ENCODE measurements at places on chromosomes 12 and 14.

DNA sequence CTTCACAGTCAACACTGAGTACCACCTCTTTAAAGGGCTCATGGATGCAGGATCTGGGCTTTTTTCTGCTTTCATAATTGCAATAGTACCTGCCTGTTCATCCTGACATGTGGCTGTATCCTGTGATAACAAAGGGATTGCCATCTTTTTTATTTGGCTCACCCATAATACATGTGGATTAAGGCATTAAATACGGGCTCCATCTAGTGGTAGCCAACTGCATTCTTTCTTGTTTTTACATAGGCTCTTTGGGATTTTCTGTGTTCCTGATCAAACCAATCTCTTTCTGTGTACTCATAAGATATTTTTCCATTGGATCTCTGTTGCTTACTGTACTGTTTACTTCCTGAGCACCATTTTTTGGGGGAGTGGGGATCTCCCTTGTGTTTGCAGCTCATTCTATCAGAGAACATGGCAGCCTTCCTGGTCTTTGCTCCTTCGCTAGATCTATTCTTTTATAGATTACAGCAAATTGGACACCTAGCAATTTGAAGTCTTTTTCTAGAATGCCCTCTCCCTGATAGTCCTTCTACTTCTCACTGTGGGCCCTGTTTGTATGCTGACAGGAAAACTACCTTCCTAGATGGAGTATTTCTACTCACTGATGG lies 723.4 kb upstream of the MDGA2 start:
- no peak for DNase-seq

- peak; percentile 13 for DNase-seq
Observed at GRCh38 chr14:60092526-60092920, 800 bp downstream of the PCNX4 start.

- no peak for DNase-seq
Observed at GRCh38 chr14:57266065-57266464, 2.6 kb downstream of the EXOC5 start.

DNA sequence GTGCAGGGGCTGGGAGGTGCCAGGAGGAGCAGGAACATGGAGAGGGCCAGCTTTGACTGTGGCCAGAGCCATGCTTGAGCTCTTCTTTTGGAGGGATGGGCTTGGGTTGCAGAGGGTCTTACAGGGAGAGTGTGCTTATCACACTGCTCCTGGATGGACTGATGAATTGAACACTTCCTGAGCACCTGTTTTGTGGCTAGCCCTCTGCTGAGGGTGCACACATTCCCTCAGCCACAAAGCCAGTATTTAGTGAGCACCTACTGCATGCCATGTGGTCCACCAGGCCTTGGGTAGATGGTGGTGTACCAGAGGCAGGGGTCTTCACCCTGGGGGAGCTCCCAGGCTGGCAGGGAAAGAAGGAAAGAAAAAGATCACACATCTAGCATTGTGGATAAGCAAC lies 118.9 kb downstream of the SLC25A47 start:
- DNase-seq: no peak

GRCh38 chr14:96092936-96093335 lies 53.8 kb downstream of the C14orf132 start:
- DNase-seq: no peak

DNA sequence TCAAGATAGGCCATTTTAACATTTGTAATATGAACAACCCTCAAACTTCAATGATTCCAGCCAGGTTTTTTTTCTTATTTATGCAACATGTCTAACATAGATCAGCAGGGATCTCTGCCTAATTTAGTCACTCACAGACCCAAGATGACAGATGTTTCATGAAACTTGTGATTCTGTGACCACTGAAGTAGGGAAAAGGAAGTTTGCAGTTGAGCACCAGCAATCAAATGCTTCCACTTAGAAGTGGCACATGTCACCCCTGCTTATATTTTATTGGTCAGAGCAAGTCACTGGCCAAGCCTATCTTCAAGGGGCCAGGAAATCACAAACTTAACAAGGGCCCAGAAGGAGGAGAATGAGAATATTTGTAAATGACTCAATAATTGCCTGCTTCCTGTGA lies 150.6 kb downstream of the BCAT1 start:
- no peak for DNase-seq

- no peak for DNase-seq
Observed at GRCh38 chr12:80241576-80242273, 142.4 kb downstream of the OTOGL start.

DNA sequence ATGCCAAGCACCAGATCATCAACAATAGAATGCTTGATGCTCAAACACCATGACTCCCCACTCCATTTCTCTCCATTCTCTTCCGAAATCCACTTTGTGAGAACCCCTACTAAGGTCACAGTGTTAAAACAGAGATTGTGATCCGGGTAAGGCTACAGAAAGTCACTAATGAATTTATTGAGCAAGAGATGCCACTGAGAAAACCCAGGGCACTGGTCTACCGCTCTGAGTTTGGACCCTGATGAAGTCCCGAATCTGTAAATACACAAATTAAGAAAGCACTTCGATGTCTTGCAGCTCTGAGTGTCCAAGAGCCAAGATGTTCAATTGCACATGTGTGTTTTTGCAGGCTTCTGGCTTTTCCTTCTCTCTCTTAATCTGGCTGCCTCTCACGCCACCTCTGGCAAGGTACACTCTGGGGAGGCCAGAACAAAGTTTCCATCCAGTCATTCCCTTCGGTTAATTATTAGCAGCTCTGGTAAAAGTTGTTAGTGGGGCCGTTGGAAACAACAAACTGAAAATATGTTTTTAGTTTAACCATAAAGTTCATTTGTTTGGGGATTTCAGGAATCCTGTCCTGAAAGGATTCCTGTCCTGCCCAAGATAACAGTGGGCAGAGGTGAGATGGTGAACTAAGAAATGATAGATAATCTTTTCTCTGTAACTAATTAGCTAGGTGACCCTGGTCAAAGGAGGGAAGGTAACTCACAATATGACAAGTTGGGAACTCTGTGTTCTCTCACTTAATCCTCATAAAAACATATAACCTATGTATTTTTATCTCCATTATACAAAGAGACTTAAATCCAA lies 75.4 kb downstream of the BTG1 start:
- no peak for DNase-seq

- DNase-seq: no peak
Observed at GRCh38 chr12:91636721-91637120, 454.1 kb upstream of the DCN start.

- no peak for DNase-seq
Observed at GRCh38 chr12:48764521-48764920, 24.4 kb downstream of the ADCY6 start.

DNA sequence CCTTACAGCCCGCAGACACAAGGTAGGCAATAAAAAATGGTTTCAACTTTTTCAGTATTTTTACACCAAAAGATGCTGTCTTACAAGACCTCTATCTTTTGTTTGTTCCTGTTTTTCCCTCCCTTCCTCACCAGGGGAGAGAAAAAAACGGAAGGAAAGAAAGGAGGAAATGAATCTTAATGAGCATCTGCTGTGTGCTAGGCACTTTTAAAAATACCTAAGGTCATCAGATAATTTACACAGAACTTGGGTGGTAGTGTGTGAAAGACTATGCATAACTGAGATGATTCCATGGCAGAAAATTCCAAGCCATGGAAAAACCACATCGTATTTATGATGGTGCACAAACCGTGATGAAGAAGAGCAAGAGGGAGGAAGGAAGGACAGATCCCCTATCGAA lies 121.2 kb downstream of the DIP2B start:
- no peak for DNase-seq

DNA sequence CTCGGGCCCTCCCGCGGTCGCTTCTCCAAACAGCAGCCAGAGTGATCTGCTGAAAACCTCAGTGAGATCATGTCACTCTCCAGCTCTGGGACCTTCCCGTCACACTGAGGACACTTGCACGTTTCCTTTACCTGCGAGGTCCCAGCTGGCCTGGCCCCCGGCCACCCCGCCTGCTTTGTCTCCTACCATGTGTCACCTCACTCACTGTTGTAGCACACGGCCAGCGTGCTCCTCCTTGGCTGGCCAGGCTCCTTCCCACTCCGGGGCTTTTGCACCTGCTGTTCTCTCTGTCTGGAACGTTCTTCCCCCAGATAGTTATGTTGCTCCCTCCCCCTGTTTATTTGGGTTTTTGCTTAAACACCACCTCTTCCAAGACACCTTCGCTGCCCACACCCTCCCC lies 199.0 kb downstream of the TSPAN9 start:
- no peak for DNase-seq

DNA sequence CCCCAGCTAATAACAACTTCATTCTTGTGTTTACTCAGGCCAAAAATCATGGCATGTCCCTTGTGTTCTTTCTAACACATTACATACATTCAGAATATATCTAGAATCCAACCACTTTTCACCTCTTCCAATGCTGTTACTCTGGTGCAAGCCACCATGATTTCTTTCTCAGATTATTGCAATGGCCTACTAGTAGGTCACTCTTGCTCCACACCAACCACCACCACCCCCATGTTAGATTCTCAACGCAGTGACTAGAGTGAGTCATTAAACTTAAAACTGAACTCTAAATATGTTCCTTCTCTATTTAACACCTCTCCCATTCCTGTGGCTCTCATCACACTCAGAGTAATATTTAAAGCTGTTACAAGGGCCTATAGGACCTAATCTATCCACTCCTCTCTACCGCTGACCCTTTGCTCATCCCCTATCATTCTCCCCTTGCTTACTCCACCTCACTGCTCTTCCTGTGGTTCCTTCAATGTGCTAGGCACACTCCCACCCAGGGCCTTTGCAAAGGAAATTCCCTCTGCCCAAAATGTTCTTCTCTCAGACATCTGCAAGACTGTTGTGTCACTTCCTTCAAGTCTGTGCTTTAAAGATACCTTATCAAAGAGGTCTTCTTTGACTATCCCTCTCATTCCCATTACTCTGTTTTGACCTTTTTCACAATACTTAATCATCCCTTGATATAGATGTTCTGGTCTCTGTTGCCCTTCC lies 6.6 kb downstream of the RTN1 start:
- DNase-seq: no peak

DNA sequence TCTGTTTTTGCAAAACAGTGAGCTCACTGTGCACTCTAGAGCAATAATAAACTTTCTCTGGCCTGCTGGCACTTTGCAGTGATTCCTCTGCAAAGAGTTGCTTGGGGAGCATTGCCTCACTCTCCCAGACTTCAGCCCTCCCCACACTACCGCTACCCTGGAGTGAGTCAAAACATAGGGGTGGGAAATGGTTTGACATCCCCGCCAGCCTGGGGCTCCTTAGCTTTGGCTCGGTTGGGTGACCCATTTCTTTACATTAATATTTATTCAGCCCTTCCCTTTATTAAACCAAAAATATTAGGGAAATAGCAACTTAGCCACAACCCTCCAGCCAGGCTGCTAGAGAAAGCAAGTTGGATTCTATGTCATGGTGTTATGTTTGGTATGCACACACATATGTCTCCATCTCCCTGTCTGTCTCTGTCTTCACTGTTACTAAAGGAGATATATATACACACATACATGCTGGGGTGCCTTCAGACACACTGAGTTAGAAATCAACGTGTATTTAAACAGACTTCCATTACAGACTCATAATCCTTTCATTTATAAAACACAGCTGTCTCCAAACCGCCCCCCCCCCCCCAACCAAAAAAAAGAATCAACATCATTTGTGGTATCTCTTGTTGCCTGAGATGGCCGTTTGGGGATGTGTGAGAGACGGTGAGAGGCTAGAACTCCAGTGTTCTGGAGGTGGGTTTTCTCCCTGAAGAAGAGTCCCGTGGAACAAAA lies 3.4 kb upstream of the IRF2BPL start:
- no peak for DNase-seq

DNA sequence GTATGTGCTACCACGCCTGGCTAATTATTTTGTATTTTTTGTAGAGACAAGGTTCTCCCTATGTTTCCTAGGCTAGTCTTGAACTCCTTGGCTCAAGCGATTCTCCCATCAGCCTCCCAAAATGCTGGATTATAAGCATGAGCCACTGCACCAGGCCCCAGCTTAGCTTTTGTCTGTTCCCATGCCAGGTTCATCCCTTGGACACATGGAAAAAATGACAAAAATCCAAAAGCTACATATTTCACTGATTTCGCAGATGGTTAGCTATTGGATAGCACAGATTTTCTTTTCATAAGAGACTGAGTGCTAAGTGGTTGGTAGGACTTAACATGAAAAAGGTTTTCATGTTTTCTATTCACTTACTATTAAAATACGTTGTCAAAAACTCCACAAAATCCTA lies 286.6 kb upstream of the KITLG start:
- no peak for DNase-seq

DNA sequence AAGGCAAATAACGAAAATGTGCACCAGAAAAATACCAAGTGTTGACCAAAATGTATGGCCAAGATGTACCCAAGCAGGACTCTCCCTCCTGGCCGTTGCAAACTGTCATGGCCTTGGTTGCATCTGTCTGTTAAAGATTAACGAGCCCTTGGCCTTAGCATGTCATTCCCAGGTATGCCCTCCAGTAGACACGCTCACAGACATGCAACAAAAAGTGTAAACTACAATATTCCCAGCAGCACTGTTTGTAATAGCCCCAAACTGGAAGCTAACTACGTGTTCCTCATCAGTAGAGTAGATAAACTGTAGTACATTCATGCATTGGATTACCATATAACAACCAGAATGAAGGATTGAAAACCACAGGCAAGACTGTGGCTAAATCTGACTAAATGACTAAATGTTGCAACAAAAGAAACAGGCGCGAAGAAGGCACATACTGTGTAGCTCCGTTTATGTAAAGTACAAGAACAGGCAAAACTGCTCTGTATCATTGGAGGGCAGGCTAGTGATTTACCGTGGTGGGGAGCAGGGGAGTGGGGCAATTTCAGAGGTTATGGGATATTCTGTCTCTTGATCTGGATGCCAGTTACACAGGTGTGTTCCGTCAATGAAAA lies 232.8 kb upstream of the DIO3 start:
- no peak for DNase-seq

All from CD4-positive, alpha-beta T cell treated with Interleukin-2 at 100 ng/mL for 4 hours (primary cell).